ENCODE measurements at places on chromosomes 2 and 18.

DNA sequence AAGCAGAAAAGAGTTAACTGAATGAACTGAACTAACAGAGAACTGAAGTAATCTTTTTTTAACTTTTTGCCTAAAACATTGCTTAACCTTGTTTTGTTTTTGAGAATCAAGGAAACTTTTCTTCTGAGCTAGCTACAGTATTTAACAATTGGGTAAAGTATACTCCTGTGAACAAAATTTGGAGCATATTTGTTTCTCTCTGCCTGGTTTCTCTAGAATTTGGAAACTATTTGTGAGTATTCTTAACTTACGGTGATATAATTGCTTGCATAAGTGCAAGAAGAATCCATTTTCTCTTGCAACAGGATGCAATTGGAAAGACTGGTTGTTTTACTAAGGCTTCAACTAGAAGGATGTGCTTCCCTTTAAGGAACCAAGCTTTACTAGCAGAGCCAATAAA lies 65.9 kb upstream of the FAM98A start:
- DNase-seq = no peak

GRCh38 chr18:24180048-24180447 lies 41.2 kb downstream of the CABYR start:
- DNase-seq = no peak

- no peak for DNase-seq
Measured at GRCh38 chr2:100418406-100418962, 1.0 kb upstream of the CHST10 start.

GRCh38 chr2:169229590-169229989 lies 132.7 kb downstream of the LRP2 start:
- no peak for DNase-seq

DNA sequence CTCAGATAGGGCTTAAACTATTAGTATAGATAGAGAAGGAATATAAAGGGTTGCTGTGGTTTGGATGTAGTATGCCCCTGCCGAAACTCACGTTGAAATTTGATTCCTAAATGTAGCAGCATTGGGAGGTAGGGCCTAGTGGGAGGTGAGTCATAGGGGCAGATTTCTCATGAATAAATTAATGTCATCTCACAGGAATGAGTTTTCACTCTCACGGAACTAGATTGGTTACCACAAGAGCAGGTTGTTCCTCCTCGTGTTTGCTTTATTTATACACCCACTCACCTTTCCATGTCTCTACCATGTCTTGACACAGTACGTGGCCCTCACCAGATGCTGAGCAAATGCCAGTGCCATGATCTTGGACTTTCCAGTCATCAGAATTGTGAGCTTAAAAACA lies 218.2 kb downstream of the RBM43 start:
- no peak for DNase-seq

GRCh38 chr2:107597507-107597906 lies 229.2 kb upstream of the RGPD4 start:
- no peak for DNase-seq

GRCh38 chr2:156341452-156342253 lies 9.1 kb upstream of the NR4A2 start:
- peak; percentile 70 for DNase-seq

DNA sequence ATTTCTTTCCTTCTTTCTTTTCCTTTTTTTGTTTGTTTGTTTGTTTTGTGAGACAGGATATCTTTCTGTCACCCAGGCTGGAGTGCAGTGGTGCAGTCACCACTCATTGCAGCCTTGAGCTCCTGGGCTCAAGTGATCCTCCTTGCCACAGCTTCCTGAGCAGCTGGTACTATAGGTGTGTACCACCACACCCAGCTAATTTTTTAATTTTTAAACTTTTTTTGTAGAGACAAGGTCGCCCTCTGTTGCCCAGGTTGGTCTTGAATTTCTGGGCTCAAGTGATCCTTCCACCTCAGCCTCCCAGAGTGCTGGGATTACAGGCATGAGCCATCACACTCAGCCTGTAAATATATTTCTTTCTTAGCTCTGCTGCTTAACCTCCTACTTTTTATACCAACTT lies 83.4 kb upstream of the CYP20A1 start:
- no peak for DNase-seq

DNA sequence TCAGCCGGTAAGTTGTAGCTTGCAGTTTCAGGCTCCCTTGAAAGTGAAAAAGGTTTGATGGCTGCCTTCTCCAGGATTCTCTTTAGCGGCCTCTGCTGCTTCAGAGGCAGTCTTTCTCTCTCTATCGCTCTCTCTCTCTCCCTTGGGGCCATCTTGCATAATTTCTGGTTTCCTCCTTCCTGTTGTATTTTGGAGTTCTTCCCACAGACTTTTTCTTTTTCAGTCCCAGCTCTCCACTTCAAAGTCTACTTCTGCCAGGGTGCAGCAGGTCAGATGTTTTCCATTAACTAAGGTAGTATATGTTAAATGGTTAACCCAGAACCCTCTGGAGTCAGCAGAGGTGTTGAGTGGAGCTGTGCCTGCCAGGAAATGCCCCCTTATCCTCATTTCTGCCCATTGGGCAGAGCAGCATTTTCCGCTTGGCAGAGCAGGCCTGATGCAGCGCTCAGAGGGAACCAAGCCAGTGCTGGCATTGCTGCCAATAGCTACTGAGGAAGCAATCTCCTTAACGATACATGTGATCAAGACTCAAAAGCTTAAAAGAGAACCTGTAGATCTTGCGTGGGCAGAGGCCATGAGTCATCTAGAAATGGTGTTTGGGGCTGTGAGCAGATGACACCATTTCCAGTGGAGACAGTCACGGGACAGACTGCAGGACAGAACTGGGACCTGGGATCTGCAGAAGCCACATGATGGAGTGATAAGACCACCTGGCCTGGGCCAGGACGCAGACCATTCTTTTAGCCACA lies 20.8 kb downstream of the DBI start:
- no peak for DNase-seq

DNA sequence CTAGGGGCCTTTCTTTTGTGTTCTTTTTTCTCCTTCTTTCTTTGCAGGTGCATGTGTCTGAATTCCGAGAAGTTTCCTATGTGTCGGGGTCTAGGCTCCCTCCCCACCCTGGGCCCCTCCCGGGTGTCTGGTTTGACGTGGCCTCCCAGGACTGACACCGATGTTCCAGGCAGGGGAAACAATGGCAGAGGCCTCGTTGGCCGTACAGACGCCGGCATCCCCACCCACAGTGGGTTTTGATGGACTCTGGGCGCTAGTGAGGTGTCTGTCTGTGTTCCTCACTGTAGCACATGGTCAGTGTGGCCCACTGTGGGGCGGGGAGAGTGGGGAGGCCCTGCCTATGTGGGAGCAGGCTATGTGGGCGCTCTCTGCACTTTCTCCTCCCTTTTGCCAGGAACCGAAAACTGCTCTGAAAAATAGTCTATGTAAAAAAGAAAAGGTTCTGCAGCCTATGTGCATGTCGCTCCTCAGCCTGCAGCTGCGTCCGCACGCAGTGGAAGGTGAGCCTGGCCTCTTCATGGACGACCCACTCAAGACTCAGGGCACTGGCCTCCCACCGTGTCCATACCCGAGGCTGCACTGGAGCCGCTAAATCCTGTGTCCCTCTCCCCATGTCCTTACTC lies 90.9 kb upstream of the ASB18 start:
- DNase-seq = no peak

- DNase-seq = no peak
Measured at GRCh38 chr2:195307751-195308150, 349.3 kb upstream of the SLC39A10 start.

GRCh38 chr2:226295681-226296080 lies 503.9 kb downstream of the IRS1 start:
- DNase-seq = peak; percentile 81

DNA sequence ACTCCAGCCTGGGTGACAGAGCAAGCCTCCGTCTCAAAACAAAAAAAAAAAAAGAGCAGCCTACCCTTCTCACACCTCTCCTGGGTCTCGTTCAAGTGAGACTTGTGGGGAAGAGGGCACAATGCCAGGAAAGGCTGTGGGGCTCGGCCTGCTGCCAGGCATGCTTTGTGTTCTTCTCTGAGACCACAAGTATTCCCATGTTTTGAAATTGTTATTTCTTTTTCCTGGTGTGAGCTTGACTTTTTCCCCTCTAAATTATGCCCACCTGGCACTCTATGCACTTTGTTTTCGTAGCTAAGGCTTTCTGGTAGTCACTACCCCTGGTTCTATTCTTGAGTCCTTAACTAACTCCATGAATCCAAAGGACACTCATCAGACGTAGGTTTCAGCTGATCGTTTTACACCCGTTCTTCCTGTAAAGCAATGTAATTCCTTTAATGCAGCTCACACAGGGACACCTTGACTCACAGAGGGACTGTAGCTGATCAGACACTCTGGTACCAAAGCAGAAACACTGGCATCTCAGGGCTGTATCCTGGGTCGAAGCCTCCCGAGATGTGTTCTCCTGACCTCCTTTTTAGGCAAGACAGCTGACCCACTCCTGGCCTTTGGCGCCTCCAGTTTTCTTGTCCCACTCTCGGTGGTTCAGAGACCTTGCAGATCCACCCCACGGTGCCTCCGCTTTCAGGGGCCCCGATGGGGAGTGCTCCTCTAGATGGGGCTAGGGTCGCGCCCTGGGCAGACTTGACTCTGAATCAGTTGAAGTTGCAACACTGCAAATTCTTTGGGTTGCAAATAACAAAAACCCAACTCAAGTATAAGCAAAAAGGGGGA lies 193.3 kb upstream of the AGAP1 start:
- no peak for DNase-seq

GRCh38 chr2:70779911-70780545 lies 10.4 kb downstream of the FIGLA start:
- DNase-seq = no peak

DNA sequence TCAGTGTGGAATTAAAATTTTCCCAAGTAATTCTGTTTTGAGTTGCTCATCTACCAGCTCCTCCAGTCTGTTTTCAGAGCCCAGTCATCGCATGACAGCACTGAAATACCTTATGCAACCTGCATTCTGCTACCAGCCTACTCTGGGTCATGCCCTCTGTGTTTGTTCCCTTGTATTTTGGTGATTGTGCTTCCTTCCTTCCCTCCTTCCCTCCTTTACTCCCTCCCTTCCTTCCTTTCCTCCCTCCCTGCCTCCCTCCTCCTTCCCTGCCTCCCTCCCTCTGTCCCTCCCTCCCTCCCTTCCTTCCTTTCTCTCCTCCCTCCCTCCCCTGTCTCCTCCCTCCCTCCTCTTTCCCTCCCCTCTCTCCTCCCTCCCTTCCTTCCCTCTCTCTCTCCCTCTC lies 289.6 kb downstream of the CDH2 start:
- no peak for DNase-seq

DNA sequence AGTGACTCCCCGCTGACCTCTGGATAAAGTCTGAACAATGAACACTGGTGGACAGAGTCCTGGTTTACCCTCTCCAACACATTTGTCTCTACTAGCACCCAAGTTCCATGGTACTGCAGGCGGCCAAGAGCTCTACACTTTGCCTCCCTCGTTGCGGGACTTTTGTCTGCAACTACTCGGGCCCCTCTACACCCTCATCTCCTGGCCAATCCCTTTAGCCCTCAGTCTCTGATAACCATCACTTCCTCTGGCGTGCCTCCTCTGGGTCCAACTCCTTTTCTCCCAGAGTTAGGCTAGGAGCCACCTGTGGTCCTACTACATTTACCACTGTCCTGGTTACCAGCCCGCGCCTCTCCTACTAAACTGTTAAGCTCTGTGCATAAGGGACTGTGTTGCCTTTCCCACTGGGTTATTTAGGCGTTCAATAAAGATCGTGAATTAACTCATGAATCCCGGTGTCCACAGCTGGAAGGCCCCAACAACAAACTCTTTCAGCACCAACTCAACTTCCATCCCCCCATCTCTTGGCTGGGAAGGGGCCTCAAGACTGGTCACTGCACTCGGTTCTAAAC lies 757 bp downstream of the HDHD2 start:
- DNase-seq = no peak

DNA sequence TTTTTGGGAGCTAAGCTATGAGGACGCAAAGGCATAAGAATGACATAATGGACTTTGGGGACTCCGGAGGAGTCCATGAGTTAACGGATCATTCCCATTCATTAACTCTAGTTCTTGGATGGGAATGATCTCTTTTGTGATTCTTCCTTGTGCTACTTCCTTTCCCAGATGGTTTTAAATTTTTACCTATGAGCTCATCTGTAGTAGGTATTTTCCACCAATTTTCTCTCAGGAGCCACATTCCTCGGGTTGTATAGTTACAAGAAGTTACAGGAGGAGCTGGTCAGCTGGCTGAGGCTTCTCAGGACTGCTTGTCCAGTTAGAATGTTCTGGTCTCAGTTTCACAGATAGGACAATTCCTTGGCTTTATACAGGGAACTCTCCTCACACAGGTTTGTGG lies 42.9 kb upstream of the LPIN2 start:
- DNase-seq = no peak

DNA sequence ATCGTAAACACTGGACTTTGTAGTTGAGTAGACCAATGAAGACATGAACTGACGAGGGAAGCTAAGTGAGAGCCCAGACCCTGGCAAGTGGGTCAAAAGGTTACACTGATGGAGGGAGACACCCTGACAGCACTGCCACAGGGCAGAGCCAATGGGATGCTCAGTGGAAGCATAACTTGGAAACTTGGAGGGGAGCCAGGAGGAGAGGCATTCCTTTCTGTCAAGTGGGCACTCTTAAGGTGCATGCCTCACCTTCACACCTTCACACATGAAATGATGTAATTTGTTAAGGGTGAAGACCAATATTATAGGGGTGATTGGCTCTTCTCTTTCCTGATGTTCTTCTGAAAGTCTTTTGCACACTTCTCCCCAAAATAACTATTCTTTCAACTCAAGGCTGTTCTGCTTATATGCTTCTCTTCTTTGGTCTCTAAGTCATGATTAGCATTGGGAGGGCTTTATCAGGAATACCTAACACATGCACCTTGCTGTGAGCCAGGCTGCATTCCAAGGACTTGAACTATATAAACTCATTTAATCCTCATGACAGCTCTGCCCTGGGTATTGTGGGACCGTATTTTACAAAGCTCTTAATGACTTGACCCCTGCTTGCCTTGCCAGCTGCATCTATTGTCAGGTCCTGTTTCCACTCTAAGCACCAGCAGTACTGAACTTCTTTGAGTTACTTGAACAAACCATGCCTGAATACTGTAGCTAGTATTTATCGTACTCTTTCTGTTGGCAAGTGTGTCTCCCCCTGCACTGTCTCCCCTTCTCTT lies 19.0 kb downstream of the RPL37A start:
- DNase-seq = no peak

- DNase-seq = no peak
Measured at GRCh38 chr2:149732730-149733290, 145.2 kb upstream of the MMADHC start.

Measured in NCI-H524 (cell line).